ENCODE measurements at places on chromosomes 1 and 21.

DNA sequence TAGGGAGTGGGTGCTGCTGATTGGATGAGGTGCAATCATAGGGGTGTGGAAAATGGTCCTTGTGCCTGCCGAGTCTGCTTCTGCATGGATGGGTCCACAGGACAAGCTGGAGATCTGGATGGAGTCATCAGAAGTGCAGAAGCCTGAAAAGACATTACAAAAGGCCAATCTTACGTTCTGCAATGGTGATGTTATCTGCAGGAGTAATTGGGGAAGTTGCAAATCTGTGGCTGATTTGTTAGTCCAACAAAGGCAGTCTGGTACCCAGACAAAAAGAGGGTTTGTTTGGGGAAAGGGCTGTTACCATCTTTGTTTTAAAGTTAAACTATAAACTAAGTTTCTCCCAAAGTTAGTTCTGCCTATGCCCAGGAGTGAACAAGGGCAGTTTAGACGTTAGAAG lies 166.5 kb downstream of the PGBD5 start:
- DNase-seq, result no peak

DNA sequence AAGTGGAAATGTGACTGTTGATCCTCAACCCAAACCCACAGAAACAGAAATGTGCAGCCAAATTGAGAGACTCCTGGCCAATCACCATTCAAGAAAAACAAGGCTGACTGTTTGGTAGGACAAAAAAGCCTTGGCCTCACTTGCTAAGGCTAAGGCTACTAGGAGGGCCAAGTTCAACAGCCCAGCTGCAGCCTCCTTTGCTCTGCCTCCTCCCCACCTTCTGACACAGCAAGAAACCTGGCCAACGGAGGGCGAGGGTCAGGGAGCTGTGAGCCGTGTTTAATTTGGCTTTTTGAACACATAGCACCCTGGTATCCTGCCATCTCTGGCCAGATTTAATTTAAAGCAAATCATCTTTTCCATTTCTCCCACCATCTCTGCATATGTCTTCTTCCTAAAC lies 165.8 kb upstream of the RAB4A start:
- DNase-seq, result no peak

DNA sequence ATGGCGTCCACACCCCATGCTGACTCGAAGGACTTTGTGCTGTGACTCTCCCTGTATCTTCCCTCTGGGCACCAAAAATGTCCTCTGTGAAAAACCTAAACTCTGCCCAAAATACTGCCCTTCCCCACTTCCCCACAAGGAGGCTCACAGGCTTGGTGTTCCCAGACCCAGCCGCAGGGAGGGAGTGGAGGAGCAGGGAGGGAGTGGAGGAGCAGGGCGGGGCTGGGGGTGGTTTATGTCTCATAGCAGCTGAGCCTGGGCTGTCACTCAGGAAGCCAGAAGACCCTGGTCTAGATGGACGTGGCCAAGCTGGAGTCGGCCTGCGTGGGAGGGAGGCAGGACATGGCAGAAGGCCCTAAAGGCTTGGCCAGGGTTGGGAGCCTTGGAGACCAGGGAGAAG lies 461.7 kb downstream of the PTPRU start:
- DNase-seq, result peak; percentile 19

DNA sequence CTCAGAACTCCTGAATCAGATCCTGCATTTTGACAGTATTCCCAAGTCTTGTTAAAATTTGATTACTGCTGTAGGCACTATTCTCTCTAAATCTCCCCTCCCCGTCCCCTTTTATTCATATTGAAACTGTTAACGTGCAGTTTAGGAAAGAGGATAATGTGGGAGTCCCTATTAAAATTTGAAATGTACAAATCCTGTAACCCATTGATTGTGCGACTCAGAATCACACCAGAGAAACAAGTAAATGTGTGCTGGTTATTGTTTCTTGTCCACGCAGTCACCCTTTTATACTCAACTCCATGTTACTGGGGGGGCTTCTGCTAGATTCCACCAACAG lies 584 bp upstream of the LTN1 start:
- DNase-seq, result no peak

DNA sequence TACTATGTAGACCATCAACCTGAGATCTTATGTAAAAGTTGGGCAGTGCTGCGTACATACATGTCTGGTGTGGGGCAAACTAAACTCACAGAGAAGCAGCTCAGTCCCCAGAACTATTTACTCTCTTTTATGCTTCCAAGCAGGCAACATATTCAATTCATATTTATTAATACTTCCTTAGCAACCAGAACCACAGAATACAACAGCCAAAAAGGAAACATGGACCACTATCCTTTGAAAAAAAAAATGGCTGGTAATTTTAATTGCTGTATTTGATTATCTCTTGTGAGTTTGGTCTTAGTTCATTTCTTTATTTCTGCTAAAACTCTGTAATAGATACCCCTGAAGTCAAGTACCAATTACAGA lies 1.5 kb upstream of the PPP1R15B start:
- DNase-seq, result no peak

DNA sequence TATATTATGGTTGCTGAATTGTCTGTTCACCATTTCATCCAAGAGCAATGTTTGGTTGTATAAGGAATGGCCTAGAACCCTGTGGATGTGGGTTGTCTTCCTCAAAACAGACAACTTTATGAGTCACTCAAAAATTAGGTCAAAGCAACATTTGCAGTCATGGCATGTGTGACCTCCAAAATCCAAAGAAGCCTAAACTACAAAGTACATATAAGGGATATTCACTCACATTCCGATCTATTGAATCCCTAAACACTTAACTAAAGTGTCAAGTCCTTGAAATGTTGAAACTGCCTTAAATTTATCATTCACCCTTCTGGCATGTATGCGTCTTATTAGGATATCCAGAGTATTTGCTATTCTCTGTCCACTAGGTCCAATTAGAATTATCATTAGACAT lies 491.5 kb downstream of the NUF2 start:
- DNase-seq, result no peak
